DMS53 (cell line): ENCODE measurements at places on chromosomes 2 and 18.
A peak's percentile ranks its signal among the peaks of the same experiment; 100 is the strongest.

GRCh38 chr2:205764270-205764746, 82.0 kb downstream of the NRP2 start:
- peak; percentile 82 for DNase-seq

DNA sequence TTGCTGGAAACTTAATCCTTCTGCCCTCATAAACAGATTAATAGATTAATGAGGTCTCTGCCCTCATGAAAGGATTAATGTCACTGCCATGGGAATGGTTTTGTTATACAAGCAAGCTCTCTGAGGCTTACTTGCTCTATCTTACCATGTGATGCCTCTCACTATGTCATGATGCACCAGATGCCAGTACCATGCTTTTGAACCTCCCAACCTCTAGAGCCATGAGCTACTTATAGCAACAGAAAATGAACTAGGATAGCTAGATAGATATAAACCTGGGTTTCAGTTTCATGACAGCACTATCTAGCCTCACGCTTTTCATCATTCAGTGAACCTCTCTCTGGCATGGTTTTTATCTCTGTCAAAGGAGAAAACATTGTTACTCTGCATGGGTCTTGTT, 371.6 kb upstream of the LRP1B start:
- DNase-seq: no peak

- no peak for DNase-seq
Measured at GRCh38 chr2:152337511-152337903, 2.5 kb downstream of the FMNL2 start.

DNA sequence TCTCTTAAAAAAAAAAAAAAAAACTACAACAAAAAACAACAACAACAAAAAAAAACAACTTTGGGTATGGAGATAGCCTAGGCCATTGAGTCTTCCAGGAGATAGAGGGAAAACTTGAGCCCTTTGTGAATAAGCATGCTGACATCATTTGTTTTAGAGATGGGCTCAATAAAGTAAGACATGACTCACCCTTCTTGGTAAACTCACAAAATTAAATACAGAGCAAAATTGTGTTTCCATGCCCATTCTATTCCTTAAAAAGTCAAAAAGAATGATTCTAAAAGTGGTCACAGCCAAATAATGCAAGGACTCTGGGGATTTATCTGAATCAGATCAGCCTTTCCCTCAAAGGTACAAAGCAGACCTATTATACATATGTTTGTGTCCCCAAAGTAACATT, 117.4 kb downstream of the ETAA1 start:
- no peak for DNase-seq

GRCh38 chr2:20065885-20066602, 14.6 kb upstream of the LAPTM4A start:
- DNase-seq: peak; percentile 85

DNA sequence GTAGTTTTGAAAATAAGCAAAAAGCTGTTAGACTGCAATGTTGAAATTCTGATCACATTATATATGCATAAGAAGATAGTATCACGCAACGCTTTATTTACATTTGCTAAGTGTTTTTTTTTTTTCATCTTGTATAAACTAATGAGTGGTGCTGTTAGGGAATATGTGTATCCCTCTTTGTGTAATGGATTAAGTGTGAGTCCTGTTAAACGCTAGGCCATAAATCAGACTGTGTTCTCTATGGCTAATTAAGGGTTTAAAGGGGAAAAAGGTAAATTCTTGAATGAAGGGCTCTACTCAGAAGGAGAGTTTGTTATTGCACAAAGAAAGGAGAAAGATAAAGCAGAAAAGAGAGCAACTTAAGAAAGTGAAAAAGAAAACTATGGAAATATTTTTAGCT, 4.8 kb upstream of the ASXL3 start:
- peak; percentile 13 for DNase-seq

DNA sequence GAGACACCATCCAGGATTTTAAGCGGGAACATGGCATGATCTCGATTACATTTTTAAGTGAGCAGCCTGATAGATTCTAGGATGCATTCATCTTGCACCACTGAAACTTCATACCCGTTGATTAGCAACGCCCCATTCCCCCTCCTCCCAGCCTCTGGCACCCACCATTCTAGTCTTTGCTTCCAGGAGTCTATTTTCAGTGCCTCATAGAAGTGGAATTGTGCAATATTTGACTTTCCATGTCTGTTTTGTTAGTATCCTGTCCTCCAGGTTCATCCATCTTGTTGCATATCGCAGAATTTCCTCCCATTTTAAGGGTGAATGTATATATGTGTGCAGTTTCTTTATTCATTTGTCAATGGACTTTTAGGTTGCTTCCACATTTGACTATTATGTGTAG, 20.9 kb upstream of the SLC66A3 start:
- no peak for DNase-seq

- no peak for DNase-seq
Measured at GRCh38 chr2:204948822-204949221, 403.5 kb downstream of the PARD3B start.

DNA sequence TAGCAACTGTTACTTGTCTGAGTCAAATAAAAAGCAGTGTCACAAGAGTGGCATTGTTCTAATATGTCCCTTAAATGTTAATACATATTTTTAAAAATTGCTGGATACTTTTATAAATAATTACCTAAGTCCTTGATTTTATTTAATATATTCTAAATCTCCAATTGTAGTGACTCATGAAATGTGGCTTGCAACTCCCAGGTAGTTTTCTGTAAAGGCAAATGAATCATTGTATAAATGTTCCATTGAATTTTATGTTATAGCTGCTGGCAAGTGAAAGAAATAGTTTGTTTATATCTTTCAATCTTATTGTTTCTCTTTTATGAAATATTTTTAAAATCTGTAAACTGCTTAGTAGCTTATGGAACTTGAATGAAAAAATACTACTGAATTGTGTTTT, 32.7 kb upstream of the C1GALT1C1L start:
- DNase-seq: no peak

DNA sequence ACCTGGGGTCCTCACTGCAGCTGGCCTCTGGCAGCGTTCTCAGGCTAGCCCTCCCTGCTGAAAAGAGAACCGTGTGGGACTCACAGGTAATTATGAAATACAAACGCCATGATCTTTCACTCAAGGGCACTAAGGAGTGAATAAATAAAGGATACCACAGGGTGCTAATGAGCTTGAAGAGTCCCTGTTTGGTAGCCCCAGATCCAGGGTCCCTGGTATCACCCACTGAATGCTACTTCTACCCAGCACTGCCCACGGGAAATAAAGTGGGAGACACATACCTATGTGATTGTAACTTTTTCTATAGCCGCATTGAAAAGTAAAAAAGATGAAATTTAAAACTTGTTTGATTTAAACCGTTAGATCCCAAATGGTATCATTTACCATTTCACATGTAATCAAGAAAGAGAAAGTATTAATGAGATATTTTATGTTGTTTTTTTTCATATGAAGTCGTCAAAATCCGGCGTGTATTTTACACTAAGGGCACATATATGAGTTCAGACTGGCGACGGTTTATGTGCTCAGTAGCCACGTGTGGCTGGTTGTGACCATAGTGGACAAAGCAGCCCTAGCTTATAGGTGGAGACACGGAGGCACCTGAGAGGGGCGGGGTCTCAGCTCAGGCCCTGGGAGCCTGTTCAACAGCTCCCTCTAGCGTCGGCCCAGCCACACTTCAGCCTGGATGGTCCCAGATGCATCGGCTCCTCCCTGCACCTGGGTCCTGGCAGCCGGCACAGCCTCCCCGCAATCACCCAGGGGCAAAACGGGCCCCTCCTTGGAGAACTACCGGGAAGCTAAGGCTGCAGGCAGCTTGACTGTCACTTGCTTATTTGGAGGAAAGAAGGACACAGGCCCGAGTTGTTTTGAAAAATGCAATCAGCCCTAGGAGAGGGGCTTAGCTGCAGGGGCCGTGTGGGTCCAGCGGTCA, 39.2 kb downstream of the ODC1 start:
- DNase-seq: peak; percentile 94

DNA sequence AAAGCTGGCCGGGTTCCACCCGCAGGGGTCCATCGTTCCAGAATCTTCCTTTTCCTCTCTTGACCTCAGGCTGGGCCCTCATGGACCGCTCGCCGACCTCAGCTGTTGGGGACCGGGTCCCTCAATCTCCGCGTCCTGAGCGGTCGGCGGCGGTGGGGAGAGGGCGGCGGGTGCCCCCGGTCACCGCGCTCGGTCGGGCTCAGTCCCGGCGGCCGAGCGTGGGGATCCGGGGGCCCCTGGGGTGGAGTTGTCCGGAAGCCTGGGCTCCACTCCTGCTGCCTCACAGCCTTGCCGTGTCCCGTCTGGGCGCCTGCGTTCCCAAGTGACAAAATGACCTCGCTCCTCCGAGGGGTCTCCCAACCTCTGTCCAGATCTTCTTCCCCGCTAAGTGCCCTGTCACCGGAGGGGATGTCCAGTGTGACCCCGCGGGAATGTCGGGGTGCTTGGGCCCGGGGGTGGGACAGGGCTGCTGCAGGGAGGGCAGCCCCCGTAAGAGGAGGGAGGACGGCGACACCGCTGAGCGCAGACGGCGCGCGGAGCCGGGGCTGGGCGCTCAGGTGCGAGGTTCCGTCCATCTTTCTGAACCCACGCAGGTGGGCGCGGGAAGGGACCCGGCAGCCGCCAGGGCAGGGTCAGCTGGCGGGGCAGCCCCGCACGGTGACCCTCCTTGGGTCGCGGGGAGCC, 16.0 kb upstream of the E2F6 start:
- no peak for DNase-seq

GRCh38 chr2:177676636-177677035, 284.1 kb downstream of the AGPS start:
- no peak for DNase-seq

GRCh38 chr2:144229296-144229695, 290.6 kb downstream of the ZEB2 start:
- DNase-seq: no peak

GRCh38 chr2:237157780-237158102, 72.1 kb downstream of the COPS8 start:
- no peak for DNase-seq

DNA sequence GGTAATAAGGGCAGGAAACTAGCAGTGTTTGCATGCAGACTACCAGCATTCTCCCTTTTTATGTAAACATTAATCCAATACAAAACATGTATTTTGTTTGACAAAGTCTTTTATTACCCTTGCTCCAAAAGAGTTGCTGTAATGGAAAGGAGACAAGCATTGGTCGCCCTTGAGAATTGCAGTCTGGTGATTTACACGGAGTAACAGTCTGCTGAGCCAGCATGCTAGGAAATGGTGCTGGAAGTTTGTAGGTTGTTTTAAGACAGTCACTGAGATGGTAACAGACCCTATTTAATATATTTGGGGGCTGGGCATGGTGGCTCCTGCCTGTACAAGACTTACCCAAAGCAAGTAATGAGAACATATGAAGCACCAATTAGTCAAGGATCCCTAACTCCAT, 2.8 kb upstream of the PRKCE start:
- DNase-seq: no peak

DNA sequence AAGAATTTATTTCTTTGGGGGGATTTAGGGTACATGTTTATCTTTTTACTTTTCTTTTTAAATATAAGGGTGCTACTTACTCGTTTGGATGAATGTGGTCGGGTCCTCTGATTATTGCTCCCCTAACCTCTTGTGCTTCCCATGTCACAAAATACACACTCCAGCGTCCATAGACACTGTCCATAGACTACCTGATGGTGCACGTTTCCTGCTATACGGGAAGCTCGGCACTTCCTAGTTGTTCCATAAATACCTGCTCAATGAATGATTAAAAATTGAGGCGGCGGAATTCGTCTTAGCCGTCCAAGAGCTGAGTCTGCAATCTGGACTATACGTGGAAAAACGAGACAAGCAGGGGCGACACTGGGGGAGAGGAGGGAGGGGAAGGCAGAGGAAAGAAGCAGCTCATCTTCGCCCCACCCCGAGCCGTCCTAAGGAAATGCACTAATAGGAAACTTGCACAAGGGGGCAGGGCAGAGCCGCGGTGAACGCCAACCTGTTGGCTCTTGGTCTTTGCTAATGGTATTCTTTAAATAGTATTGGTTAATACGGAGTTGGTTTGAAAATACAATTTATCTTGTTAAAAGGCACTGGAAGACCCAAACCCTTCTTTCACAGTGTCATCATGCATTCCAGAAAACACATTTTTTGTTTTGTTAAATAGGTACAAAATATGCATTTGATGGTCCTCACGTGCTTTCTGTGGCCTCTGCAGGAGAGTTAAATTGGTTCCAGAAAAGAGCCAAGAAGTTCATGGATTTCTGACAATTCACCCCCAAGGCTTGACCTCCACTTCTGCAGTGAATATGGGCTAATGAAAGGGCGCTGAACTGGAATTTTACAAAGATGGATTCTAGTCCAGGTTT, 73.0 kb upstream of the KCTD1 start:
- DNase-seq: peak; percentile 89

DNA sequence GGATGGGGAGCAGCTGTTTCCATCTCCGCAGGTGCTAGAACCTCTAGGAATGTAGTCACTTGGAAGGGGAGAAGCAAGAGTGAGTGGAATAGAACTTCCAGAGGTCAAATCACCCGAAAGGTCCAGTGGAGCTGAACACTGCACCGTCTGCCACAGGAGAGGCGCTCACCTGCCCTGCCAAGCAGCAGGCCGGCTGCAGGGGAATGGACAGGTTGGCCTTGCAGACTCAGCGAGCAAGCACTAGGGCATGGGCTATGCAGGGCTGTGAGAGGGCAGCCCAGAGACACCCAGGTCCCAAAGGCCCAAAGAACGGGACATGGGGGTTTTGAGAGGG, 214.2 kb downstream of the TNS1 start:
- no peak for DNase-seq

DNA sequence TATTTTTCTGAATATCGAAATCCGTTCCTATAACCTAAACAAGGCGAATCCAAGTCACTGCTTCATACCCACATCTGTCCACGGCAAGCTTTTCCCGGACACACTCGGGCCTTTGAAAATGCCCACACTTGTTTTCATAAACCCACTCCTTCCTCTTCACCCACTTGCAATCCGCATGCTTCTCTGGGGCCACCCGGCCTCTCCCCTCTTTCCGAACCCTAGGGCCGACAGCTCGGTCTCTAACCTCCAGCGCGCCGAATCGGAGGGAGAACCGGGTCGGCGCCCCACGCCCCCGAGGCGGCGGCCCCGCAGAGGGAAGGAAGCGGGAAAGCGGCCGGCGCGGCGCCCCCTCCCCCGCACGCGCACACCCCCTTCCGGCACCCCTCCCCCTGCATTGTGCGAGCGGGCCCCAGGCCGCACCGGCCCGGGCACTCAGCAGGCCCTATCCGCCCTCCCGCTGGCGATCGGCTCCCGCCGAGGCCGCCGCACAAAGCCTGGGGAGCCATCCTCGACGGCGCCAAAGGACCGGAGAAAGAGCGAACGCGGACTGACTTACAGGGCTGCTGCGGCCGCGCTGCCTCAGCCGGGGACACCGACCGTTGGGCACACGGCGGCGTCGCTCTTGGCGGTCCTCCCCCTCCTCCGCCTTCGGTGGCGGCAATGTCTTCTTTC, 467 bp downstream of the PUM2 start:
- DNase-seq: peak; percentile 72

- DNase-seq: no peak
Measured at GRCh38 chr18:79071503-79072210, 2.5 kb downstream of the ATP9B start.

DNA sequence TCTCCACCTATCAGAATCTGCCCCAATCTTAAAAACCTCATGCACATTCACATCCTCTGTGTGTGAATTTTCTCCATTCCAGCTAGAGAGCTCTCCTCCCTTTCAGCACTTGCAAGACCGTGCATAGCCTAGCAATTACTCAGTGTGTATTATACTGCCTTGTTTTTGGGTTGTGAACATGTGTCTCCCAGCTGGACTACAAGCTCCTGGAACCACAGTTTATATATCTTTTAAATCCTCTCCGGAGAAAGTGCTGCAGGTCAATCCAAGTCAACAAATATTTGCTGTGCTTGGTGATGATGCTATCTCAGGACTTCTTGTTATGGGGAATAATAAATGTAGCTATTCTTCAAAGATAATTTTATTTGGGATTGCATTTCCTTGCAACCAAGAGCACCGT, 58.2 kb upstream of the MEX3C start:
- DNase-seq: no peak
